ENCODE measurements at places on chromosomes 4 and X. TPM values are rescaled to one million over a fixed set of nuclear protein-coding genes. Genes with fewer than 3 reads are reported as not detected.

- peaks cover 24% of the 10 kb centered on the region for H3K27me3 ChIP-seq
- peaks cover 3% of the 10 kb centered on the region for H3K4me1 ChIP-seq
- H3K36me3 ChIP-seq, result no peaks in the 10 kb centered on the region
- no peak overlapping the region for H3K27ac ChIP-seq
- no peak overlapping the region for H3K4me3 ChIP-seq
- DNase-seq, result peak; percentile 87
Observed at GRCh38 chr4:14196131-14196530, 568.6 kb upstream of the BOD1L1 start.

CSN2 gene
- total RNA-seq, result not detected

- peak overlapping the region; percentile 89 for H3K27ac ChIP-seq
- no peak for DNase-seq
- H3K4me1 ChIP-seq, result peaks cover 15% of the 10 kb centered on the region
- H3K36me3 ChIP-seq, result peaks cover 5% of the 10 kb centered on the region
- H3K27me3 ChIP-seq, result no peaks in the 10 kb centered on the region
Observed at GRCh38 chrX:46864606-46865005, 27.8 kb downstream of the RP2 start.

GRCh38 chrX:122739770-122740169 is 444.3 kb upstream of the GRIA3 start:
- no peak for DNase-seq
- no peak overlapping the region for H3K4me3 ChIP-seq
- no peak overlapping the region for H3K27ac ChIP-seq
- H3K27me3 ChIP-seq, result no peaks in the 10 kb centered on the region
- no peaks in the 10 kb centered on the region for H3K4me1 ChIP-seq

DNA sequence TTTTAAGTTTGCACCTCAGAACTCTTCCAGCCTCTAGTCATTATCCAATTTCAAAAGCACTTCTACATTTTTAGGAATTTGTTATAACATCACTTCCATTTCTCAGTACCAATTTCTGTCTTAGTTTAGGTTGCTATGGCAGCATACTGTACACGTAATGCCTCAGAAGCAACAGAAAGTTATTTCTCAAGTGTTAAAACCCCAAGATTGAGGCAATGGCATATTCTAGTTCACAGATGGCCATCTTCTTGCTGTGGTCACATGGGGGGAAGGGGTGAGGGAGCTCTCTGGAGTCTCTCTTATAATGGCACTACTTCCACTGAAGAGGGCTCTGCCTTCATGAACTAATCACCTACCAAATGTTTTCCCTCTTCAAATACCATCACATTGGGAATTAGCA is 220.3 kb upstream of the CTSO start:
- H3K36me3 ChIP-seq, result no peaks in the 10 kb centered on the region
- no peak overlapping the region for H3K27ac ChIP-seq
- H3K27me3 ChIP-seq, result no peaks in the 10 kb centered on the region
- H3K4me1 ChIP-seq, result peaks cover 4% of the 10 kb centered on the region
- H3K4me3 ChIP-seq, result no peak overlapping the region

- H3K4me1 ChIP-seq, result peaks cover 38% of the 10 kb centered on the region
- H3K27ac ChIP-seq, result no peak overlapping the region
- peak overlapping the region; percentile 69 for H3K4me3 ChIP-seq
- H3K36me3 ChIP-seq, result peaks cover 2% of the 10 kb centered on the region
- DNase-seq, result no peak
- H3K27me3 ChIP-seq, result peaks cover 28% of the 10 kb centered on the region
Observed at GRCh38 chrX:133983974-133984845, 1.2 kb downstream of the GPC3 start.

DNA sequence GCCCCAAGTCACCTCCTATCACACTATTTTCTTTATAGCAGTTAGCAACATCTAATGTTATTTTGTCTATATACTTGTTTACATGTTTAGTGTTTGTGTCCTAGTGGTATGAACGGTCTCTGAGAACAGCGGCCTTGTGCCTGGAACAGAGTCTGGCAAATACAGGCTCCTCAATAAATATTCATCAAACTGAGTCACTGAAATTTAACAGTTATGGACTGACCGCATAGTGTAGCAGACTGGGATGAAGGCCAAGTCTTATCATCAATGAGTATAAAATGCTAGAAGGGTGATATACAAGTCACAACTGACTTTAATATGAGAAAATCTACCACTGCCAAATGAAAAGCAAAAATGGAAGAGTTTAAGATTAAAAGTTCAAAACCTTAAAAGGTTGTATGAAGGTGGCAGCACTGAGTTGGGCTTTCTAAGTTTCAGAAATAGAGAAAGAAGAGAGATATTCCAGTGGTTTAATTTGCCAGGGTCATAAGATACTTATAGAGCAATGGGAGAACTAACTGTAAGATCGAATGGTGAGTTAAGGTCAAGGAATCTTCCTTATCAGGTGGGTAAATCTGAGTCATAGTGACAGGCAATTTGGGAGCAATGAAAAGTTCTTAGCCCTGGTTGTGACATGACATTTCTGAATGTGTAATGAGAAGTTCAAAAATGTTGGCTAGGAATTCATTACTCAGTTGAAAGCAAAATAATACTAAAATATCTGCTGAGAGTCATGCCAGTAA is 34.9 kb downstream of the ELOVL6 start:
- H3K27ac ChIP-seq, result peak overlapping the region; percentile 39
- H3K4me1 ChIP-seq, result peaks cover 27% of the 10 kb centered on the region
- H3K27me3 ChIP-seq, result no peaks in the 10 kb centered on the region
- no peak overlapping the region for H3K4me3 ChIP-seq
